ENCODE measurements at places on chromosomes 5 and 9.

DNA sequence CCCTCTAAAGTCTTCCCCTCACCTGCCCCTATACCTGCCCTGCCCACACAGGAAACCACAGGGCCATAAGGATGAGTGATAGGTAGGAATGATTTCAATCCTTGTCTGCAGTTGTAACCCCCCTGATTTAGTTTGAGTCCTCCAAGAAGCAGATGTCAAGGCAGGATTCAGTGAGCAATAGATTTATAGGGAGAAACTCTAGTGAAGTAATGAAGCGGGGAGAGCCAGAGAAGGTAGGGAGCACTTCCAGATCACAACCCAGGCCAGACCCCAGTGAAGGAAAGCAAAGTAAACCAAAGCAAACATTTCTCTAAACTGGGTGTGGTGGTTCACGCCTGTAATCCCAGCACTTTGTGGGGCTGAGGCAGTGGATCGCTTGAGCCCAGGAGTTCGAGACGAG is 22.4 kb downstream of the ENC1 start:
- DNase-seq = no peak

GRCh38 chr9:100190339-100190738 is 91.3 kb downstream of the INVS start:
- DNase-seq = no peak

DNA sequence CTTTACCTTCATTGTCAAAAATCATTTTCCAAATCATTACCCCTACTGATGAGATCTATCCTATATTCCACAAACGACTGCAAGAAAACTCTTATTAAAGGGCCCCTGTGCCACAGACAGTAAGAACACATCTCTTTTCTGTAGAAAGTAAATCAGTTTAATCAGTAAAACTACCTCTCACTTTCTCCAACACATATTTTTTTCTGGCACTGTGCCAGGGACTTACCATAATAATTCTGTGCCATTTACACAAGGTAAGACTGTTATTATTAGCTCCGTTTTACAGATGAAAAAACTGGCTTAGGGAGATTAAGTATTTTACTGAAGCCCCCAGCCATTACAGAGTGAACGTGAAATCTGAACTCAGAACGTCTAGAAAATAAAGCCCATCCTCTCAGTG is 587.0 kb upstream of the COX7C start:
- DNase-seq = no peak

DNA sequence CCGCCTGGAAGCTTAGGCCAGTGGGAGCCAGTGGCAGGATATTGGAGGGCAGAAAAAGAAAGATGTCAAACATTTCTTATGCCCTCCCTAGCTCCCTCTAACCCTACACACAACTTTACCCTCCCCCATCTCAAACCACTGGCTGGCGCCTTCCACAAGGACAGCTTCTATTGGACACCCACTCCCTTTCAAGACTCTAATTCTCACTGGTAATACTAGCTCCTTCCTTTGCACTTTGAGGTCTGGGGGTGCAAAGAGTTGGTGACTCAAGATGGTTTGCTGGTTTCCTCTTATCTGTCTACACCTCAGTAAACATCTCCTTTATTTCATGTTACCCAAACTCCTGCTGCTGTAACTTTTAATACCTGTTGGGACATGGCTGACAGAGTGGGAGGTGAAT is 11.6 kb upstream of the ITGA1 start:
- DNase-seq = no peak

GRCh38 chr5:154197801-154198491 is 7.4 kb downstream of the GALNT10 start:
- no peak for DNase-seq

DNA sequence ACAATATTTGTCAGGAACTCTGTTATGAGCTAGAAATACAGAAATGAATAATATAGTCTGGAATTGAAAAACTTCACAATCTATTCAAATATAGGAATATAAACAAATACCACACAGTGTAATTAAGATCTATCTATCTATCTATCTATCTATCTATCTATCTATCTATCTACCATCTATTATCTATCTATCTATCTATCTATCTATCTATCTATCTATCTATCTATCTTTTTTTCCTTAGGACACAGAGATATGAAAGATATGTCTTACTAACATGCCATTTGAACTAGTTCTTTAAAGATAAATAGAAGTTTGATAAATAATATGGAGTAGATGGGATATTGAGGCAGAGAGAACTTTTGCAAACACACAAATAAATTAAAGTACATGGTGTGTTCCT is 357.8 kb downstream of the PARP8 start:
- DNase-seq = no peak

DNA sequence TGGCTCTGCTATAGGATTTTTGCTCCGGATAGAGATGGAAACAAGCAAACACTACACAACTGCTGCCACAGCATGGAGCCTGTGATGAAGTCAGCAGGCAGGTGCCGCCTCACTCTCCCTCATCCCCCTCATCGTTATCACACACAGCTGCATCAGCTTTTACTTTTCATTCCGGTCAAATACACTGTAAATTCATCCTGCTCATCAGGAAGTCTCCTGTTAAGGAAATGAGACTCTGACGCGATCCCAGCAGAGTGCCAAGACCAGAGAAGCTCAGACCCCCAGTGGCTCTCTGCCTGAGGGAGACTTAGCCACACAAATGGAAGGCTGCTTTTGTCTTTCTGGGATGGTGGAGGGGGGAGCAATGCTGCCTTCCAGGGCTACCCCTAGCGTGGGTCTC is 270.2 kb downstream of the ELAVL2 start:
- DNase-seq = no peak

DNA sequence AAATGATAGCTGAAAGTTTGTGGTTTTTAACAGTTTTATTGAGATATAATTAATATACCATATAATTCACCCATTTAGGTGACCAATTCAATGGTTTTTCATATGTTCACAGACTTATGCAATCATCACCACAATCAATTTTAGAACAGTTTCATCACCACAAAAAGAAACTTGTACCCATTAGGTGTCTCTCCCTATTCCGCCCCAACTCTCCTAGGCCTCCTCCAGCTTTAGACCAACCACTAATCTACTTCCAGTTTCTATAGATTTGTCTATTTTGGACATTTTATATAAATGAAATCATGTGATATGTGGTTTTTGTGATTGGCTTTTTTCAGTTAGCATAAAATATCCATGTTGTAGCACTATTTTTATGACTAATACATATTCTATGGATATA is 38.6 kb downstream of the YTHDC2 start:
- DNase-seq = no peak

GRCh38 chr5:157528036-157528632 is 47.4 kb downstream of the ADAM19 start:
- no peak for DNase-seq

- no peak for DNase-seq
Observed at GRCh38 chr5:180804129-180804618, 1.6 kb upstream of the MGAT1 start.

DNA sequence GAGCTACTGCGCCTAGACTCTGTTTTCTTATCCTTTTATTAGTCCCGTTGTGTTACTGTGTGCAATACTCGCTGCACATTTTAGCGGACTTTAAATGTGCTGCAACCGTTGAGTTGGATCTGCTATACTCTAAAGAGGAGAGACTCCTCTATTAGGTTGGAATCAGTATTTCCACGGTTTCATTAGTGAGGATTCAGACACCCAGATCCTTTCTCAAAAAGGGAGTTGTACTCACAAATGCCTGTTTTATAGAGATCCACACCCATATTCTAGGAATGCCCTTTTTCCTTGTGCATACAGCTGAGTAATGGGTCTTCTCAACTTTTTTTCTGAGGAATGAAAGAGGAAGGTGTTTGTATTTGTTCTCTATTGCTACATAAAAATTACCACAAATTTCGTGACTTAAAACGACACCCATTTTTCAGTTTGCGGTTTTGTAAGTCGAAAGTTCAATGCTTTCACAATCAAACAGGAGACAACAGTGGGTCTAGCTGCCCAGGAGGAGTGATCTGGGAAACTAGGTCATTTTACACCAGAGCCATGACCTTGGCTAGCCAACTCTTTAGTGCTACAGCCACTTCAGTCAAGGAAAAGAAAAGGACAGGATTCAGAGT is 52.8 kb upstream of the SLC44A1 start:
- DNase-seq = no peak
